Stomach (tissue), 19 donors: ENCODE measurements at places on chromosomes 7 and 10. TPM values are rescaled to one million over a fixed set of nuclear protein-coding genes. Genes with fewer than 3 reads are reported as not detected.
A peak's percentile ranks its signal among the peaks of the same experiment; 100 is the strongest.

GRCh38 chr10:91511549-91512330, 101.6 kb downstream of the HECTD2 start:
- no peak for DNase-seq

The BMPER gene
- 7.0 TPM for total RNA-seq

GRCh38 chr10:125125951-125126735, 34.2 kb downstream of the CTBP2 start:
- no peak for DNase-seq

The LIPF gene
- 2,926 TPM for total RNA-seq

- peak; percentile 33 for DNase-seq
These were observed 50.0 kb upstream of the CAMK1D start for GRCh38 chr10:12299222-12299965.

DNA sequence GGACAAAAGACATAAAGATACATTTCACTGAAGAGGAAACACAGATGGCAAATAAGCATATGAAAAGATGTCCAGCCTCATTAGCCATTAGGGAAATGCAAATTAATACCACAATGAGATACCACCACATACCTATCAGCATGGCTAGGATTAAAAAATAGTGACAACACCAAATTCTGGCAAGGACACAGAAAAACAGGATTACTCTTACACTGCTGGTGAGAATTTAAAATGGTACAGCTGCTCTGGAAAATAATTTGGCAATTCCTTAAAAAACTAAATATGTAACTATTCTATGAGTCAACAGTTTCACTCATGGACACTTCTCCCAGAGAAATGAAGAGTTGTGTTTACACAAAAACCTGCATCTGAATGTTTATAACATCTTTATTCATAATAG, 121.1 kb downstream of the C10orf90 start:
- DNase-seq: no peak
